ENCODE measurements at places on chromosomes 2 and 18.

- no peak for DNase-seq
These were observed 100.8 kb downstream of the MRPS9 start for GRCh38 chr2:105138643-105139042.

DNA sequence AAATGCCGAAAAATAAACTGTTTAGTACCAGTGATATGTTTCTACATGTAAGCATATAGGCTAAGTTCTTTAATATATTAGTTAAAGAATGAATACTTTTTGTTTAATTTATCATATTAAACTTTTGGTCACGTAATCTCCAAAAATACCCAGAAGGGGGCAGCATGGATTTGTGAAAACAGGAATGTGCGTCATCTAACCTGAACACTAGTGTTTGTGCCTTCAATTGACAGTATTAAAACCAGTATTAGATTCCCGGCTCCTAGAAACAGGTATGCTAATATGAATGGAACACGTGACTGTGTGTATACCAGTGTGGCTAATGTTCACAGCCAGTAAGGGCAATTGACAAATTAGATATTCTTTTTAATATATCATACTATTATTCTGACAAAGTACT, 51.8 kb downstream of the WDR7 start:
- peak; percentile 71 for DNase-seq

DNA sequence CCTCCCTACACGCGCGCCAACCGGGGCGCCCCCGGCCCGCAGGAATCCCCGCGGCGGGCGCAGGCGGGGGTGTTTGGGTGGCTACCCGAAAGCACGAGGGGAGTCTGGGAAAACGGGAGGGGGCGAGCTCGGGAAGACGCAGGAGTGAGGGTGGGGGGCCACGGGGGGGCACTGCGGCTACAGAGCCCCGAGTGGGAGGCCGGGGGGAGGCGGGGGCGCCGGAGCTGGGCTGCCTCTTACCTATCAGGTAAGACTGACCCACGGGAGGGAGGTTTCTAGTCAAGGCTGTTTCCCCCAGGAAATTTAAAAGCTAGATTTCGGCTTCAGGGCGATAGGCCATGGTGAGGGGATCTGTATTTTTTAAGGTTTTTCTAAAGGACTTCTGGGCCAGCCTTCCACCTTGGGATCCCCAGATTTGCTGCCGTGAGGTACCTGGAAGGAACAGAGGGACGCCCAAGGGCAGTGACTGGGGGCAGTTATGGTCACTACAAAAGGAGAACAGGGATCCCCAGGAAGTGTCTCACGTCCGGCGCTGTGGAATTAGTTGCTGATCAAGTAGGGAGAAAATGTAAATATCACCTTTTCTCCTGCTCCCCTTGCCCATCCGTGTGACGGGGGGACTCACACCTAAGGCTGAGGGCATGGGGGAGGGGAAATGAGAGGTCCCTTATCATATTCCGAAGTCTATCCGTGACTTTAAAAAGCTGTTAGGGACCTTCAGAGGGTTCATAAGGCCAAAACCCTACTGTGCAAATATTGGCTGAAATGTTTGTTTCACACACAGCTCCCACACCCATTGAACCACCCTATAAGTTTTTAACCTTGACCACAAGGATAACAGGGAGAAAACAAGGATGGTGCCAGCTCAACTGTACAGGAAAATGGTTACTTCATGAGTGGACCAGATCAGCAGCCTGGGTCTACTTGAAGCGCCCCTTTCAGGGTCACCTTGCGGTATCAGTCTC, 638 bp upstream of the IRS1 start:
- DNase-seq = peak; percentile 33

DNA sequence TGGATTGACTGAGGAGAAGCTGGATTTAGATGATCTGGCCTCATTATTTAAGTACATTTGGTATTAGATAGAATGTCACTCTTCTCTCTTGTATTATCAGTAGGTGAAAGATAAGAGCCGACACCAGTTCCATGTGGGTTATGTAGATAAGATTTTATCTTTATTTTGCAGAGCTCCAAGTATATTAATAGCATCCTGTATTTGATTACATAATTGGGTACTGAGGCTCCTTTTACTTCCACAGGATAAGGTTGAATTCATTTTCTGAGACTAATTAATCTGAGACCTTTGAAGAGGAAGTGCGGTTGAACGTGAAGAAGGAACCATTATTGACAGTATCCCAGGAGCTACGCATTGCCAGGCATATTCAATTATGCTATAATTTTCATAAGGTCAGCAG, 32.8 kb upstream of the CD226 start:
- DNase-seq = no peak

GRCh38 chr18:10381951-10382350, 72.5 kb upstream of the APCDD1 start:
- DNase-seq = no peak

DNA sequence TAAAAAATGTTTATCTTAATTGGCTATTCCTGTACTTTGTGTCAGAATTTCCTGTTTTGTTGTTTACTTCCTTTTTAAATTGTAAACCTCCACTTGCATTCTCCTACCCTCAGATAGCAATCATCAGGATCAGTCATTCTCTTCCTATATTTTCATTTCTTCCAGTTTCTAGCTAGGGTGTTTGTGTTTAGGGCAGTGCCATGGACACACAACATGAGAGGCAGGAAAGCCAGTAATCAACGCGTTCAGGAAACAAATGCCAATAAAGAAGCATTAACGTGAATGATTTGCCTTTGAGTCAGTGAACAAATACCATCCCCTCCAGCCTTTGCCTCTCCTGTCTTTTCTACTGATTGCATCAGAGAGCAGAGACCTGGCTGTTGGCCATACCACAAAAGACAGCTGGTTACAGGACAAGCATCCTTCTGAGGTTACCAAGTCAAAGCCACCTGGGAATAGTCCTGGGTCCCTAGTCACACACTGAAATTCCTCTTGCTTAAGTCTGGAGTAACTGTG, 56.7 kb upstream of the FHL2 start:
- peak; percentile 98 for DNase-seq

- no peak for DNase-seq
These were observed 195.1 kb downstream of the TXNL1 start for GRCh38 chr18:56443166-56443907.

DNA sequence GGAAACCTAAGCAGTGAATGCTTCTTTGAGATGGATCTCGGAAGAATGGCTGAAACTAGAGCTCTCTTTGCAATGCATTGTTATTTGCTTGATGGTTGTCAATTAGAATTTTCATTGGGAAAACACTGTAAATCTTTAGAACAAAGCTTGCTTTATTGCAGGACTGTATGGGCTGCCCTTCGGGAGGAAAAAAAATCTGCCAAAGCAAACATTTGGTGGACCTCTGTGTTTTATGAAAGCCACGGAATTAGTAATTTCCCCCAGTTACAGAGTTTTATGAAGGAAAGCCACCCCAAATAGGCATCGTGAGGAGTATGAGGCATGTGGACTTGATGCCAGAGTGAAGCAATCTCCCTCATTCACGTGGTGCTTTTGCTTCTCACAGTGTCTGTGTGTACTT, 33.5 kb downstream of the RHBDD1 start:
- DNase-seq = peak; percentile 30

- peak; percentile 33 for DNase-seq
These were observed 855.1 kb upstream of the ACVR2A start for GRCh38 chr2:146989741-146990140.

GRCh38 chr2:106885329-106885728, 638 bp downstream of the ST6GAL2 start:
- DNase-seq = peak; percentile 35

DNA sequence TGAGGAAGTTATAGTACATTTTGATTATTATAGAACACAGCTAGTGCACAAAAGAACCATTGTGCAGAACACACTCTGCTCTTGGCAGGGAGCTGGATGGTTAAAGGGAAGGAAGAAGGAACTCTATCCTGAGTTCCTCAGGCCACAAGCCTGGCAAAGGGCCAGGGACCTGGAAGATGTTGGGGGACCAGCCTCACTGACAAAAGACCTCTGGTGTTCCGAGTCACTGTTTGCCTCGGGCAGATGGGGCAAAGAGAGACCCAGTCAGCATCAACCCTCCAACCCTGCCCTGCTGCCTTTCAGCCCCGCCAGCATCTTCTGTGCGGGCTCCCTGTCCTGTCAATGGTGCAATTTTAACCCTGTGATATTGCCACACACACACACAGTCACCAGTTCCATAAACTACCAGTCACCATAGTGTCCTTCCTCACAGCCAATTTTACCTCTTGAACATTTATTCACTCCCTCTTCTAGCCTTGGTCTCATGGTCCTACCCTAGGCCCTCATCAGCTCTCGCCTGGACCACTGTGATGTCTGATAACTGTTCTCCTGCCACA, 21.9 kb downstream of the NEMP2 start:
- no peak for DNase-seq

DNA sequence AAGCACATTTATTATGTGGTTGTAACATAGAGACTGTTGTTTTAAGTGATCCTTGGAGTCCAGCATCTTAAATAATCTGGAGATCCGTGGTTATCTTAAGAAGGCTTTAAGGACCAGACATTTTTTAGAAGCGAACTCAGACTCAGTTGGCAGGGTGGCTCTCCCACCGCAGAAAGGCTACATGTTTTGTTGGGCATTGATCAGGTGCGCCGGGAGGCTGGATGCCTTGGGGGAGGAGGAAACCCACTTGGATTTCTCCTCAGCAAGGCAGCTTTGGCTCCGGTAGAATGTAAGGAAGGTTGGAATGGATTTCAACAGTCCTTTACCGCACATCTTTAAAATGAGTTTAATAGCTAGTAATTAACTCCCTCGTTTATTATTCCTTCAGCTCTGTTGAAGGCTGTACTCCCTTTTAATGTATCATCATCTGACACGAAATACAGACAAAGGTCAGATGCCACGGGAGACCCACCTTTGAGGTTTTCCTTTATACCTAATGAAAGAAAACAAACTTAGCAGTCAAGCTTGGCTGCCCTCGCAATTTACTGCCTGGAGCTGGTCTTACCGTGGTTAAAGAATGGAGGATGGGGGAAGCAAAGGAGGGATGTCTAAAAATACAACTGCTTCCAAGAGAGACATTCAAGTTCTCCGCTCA, 1.2 kb downstream of the TMEM200C start:
- no peak for DNase-seq

- DNase-seq = peak; percentile 73
These were observed 32.8 kb downstream of the COBLL1 start for GRCh38 chr2:164808776-164809175.

DNA sequence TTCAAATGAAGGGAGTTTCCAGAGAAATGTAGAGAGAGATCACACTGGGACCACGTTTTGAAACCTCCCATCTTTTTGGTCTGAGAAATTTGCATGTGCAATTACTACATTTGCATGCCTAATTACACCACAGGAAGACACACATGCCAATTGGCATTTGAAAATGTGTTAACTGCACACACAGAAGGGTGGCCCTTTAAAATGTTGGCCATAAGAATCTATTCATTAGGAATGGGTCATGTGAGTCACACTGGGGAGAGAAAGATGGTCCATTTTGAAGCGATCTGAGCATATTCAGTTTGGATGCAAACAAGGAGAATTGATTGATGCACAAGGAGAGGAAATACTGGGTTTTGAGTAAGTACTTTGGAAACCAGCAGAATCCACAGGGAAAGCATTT, 1407.1 kb upstream of the ACVR2A start:
- DNase-seq = no peak

DNA sequence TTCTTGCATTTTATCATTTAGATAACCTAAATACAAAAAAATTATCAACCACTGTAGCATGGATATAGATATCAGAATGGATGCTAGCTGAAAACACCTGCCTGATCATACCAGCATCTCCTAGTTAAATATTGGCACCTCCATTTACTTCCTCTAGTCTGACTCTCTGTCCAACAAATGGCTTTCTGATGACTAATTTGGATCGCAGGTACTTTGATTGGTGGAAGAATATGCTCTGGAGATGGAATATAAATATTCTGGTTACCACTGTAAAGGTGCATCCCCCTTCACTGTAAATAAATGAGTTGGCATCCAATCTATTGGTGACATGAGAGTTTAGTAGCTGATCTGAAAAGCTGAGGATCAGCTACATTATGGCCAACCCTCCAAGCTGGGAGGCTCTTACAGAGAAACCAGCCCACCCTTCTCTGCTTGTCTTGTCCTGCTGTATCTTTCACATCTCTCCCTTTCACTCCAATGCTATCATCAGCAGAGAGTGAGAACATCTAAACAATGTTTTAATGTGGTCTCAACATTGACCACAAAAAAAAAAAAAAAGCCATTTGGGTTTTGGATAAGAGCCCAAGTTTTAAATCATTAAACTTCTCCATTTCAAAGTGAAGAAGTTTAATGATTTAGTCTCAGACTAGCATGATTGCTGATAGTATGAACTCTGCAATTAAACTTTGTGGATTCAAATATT, 90.5 kb downstream of the PMAIP1 start:
- no peak for DNase-seq

DNA sequence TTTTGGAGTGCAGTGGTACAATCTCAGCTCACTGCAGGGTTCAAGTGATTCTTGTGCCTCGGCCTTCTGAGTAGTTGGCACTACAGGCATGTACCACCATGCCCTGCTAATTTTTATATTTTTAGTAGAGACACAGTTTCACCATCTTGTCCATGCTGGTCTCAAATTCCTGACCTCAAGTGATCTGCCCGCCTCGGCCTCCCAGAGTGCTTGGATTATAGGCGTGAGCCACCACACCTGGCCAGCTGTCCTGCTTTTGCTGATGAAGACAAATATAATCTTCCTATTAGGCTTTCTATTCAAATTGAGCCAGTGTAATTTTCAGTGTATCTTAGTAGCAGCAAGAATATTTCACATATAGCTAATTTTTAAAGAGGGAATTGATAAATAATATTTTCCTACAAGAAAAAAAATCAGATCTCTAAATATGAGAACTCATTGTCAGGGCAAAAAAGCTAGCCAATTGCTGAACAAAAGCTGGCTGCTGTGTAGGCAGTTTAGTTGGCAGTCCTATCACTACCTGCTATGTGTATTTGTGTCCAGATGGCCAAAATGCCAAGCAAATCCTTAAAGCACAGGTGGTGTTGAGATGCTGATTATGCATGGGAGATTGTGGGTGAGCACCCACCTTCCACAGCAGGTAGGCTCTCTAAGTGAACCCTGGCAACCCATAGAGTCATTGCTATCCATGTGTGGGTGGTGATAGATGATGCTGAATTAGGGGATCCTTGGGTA, 60.8 kb upstream of the STAM2 start:
- DNase-seq = no peak

- no peak for DNase-seq
These were observed 153.3 kb downstream of the EML6 start for GRCh38 chr2:54876764-54877163.

DNA sequence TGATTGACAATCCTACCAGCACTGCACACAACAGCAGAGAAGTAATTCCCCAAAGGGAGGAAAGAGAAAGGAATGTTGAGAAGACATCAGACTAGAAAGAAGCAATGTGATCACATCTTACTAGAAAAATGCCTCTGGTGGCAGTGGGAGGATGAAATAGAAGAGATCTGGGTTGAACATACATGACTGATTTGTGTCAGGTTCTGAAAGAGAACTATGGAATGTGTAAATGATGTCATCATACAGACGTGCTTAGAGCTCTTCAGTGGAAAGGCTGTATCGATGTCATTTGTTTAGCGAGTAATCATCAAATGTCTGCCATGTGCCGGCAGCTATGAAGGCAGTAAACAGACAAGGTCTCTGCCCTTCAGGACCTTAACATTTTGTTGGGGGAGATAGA, 24.9 kb downstream of the GORASP2 start:
- peak; percentile 54 for DNase-seq

GRCh38 chr2:202038471-202039277, 5.0 kb downstream of the FZD7 start:
- DNase-seq = peak; percentile 36
